CD4-positive, alpha-beta T cell treated with Interleukin-10 for 1 hour (primary cell): ENCODE measurements at places on chromosomes 5 and 9.

DNA sequence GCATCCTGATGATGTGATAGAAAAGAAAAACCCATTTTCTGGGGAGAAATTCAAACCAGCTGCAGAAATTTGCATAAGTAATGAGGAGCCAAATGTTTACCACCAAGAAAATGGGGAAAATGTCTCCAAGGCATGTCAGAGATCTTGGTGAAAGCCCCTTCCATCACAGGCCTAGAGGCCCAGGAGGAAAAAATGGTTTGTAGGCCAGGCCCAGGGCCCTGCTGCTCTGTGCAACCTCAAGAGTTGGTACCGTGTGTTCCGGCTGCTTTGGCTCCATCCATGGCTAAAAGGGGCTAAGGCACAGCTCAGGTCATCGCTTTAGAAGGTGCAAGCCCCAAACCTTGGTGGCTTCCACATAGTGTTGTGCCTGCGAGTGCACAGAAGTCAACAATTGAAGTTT lies 543.1 kb downstream of the ZNF608 start:
- no peak for DNase-seq

DNA sequence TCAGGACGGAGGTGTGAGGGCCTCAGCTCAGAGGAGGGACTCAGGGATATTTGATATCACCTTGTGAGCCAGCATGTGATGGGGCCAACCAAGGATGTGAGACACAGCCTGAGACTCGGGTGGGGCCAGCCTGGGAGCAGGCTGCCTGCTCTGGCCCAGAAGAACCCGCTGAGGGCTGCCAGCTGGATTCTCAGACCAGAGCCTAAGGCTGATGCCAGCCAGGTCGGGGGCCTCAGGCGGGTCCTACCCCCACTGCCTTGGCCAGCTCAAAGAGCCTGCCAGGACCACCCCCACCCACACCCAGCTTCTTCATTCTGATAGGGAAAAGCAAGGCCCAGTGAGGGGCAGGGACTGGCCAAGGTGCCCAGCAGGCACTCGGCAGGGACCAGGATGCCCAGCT lies 20.3 kb upstream of the DUSP1 start:
- DNase-seq: no peak

- no peak for DNase-seq
Observed at GRCh38 chr9:110410961-110411360, 73.3 kb upstream of the TXNDC8 start.

GRCh38 chr9:134944916-134945315 lies 27.2 kb upstream of the FCN1 start:
- DNase-seq: no peak

GRCh38 chr9:7613931-7614330 lies 185.6 kb downstream of the DMAC1 start:
- DNase-seq: peak; percentile 50

- DNase-seq: no peak
Observed at GRCh38 chr9:108108852-108109448, 619.4 kb upstream of the KLF4 start.

- no peak for DNase-seq
Observed at GRCh38 chr5:73612799-73613198, 13.2 kb upstream of the ARHGEF28 start.

GRCh38 chr9:122453677-122454135 lies 24.0 kb downstream of the OR1J1 start:
- no peak for DNase-seq
